Esophagus squamous epithelium (tissue), 5 donors: ENCODE measurements at places on chromosomes 5 and 9.

- DNase-seq, result no peak
Measured at GRCh38 chr5:169686137-169686536, 49.1 kb downstream of the DOCK2 start.

- DNase-seq, result no peak
Measured at GRCh38 chr9:91371894-91372293, 10.2 kb upstream of the AUH start.

DNA sequence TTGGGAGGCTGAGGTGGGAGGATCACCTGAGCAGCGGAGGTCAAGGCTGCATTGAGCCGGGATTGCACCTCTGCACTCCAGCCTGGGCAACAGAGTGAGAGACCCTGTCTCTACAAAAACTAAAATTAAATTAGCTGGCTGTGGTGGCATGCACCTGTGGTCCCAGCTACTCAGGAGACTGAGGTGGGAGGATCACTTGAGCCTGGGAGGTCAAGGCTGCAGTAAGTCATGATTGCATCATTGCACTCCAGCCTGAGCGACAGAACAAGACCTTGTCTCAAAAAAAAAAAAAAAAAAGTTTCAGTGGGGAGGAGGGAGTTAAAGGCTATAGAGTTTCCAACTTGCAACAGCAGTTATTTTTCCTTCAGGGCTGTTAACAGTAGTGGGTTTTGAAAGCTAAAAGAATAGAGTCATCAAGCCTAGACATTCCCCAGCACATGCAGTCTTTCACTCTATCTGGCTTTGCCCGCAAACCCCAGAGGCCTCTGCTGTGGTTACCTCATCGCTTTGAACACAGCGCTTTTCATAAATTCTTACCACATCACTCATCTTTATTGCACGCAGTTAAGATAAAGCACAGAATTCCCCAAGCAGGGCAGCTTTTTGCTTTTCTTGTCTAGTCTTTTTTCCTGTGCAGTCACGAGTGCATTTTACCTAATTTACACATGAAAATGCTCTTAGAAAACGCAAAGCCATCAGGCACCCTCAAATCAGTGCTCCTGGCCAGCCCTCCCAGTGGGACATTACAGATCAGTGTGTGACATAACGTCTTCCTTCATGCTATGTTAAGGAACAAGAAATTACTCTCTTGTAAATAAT, 8.7 kb upstream of the SLC2A8 start:
- no peak for DNase-seq

- DNase-seq, result no peak
Measured at GRCh38 chr9:86128235-86128822, 29.0 kb upstream of the GOLM1 start.

DNA sequence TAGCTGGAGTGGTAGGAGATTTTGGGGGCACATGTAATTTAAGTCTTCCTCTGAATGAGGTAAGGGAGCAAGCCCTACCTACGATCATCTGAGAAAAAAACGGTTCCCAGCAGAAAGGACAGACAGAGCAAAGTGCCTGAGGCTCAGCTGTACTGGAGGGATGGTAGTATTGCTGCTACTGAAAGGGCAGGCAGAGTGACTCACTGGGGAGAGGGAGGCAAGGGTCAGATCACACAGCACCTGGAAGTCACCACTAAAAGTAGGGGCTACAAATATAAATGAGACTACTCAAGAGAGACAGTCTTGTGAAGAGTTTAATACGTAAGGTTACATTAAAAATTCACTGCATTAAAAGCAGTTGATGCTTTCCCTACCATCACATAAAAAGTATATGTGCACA, 75.9 kb downstream of the NFIB start:
- no peak for DNase-seq

DNA sequence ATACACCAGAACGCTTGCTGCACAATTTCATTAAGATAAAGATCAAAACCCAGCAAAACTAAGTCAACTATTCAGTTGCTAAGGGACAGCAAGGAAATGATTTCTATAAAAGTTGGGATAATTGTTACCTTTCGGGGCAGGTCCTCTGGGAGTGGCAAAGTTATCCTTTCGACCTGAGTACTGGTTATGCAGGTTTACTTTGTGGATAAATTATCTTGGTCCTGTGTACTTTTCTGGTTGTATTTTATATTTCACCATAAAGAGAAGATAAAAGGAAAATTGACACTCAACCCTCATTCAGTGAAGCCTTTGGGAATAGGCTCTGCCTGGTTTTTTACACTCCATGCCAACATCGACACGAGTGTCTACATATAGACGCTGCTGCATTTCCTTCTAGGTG, 146.5 kb downstream of the SYK start:
- no peak for DNase-seq

- DNase-seq, result no peak
Measured at GRCh38 chr5:66850354-66851075, 254.3 kb downstream of the MAST4 start.

DNA sequence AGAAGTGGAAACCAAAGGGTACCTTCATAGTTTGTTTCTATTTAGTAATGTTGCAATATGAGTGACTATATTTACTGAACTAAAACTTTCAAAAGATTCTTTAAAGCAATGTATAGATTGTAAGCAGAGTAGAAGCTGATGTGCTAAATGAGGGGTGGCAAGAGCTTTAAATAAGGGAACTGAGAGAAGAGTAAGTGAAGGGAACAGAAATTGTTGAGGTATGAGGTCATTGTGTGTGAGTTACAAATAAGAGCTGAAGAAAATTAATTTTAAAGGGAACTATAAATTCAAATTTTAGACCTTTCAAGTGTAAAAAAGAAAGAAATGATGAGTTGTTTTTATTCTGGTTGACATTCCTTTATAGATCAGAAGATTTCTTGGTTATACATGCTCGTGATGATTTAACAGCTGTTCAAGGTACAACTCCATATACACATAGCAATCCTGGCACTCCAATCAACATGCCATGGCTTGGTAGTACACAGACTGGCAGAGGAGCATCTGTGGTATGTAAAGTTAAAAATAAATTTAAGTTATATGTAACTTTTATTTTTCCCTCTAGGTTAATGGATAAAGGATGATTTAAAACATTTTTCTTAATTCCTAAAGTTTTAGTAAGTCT, 135.1 kb upstream of the TNFAIP8 start:
- no peak for DNase-seq

GRCh38 chr5:89351975-89352374, 469.0 kb upstream of the MEF2C start:
- DNase-seq, result no peak

DNA sequence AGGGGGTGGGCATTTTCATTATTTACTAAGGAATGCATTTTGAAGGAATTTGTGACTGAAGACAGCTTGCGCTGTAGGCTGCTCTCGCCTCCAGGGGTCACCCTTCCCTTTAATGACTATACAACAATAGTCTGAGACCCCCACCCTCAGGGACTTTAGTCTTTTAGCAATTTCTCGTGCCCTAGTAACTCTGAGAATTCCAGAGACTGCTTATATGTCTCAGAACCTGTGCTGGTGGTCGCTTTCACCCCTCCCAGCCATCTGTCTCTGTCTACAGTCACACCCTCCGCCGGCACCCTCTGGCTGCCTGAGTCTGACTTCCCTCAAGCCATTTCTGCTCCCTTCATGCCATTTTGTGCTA, 671.4 kb downstream of the NR2F1-AS1 start:
- DNase-seq, result no peak
